H1 (cell line): ENCODE measurements at places on chromosomes 1 and 21. TPM values are rescaled to one million over a fixed set of nuclear protein-coding genes. Genes with fewer than 3 reads are reported as not detected.

The RAB13 gene
- 157 TPM in 2 replicates for total RNA-seq

The C1QTNF12 gene
- total RNA-seq, result 3.7 and 4.9 TPM in 2 replicates

The PLPP3 gene
- 30.6 and 33.2 TPM in 2 replicates for total RNA-seq

The C4BPA gene
- total RNA-seq, result not detected in 2 replicates

The MAGOH gene
- total RNA-seq, result 74.3 and 74.5 TPM in 2 replicates

The LAX1 gene
- 0.11 and 0.23 TPM in 2 replicates for total RNA-seq

The PLPPR5 gene
- 4.8 and 5.6 TPM in 2 replicates for total RNA-seq

The COA7 gene
- 61.8 and 62.6 TPM in 2 replicates for total RNA-seq

The FCAMR gene
- not detected in 2 replicates for total RNA-seq

The GJB5 gene
- total RNA-seq, result 0.71 and 0.86 TPM in 2 replicates

The TBX15 gene
- total RNA-seq, result 0.24 and 0.42 TPM in 2 replicates

The NPL gene
- 2.3 and 4.4 TPM in 2 replicates for total RNA-seq

The ATP1A4 gene
- 0.57 and 0.61 TPM in 2 replicates for total RNA-seq

The LIPI gene
- total RNA-seq, result not detected in 2 replicates

The PLA2G5 gene
- not detected in 2 replicates for total RNA-seq

The RRP1B gene
- 96.7 and 97.3 TPM in 2 replicates for total RNA-seq

The IFNLR1 gene
- 9.2 and 10.1 TPM in 2 replicates for total RNA-seq

The NEXN gene
- 2.6 and 2.9 TPM in 2 replicates for total RNA-seq

The LEFTY1 gene
- 8.4 and 11.7 TPM in 2 replicates for total RNA-seq

The LRIF1 gene
- 17.3 and 19.3 TPM in 2 replicates for total RNA-seq

The SNAPIN gene
- 22.3 and 25.7 TPM in 2 replicates for total RNA-seq

The ESPN gene
- 14.8 and 16.3 TPM in 2 replicates for total RNA-seq

The CFHR3 gene
- total RNA-seq, result 0.52 and 1.0 TPM in 2 replicates

The OR10J1 gene
- total RNA-seq, result not detected in 2 replicates

The HAPLN2 gene
- total RNA-seq, result 0.19 TPM in 1 of 2 replicates, not detected in the other

The VHLL gene
- total RNA-seq, result not detected in 2 replicates

The IL19 gene
- not detected in 2 replicates for total RNA-seq

The GPR3 gene
- total RNA-seq, result 9.4 and 9.9 TPM in 2 replicates

The LCE6A gene
- total RNA-seq, result not detected in 2 replicates

The CD2 gene
- total RNA-seq, result not detected in 2 replicates

The RIMKLA gene
- 5.8 TPM in 2 replicates for total RNA-seq

The C1orf226 gene
- 18.8 and 19.5 TPM in 2 replicates for total RNA-seq

The CD164L2 gene
- 3.3 and 3.8 TPM in 2 replicates for total RNA-seq

The WNT2B gene
- total RNA-seq, result 0.90 and 2.0 TPM in 2 replicates

The XCL1 gene
- 0.63 and 0.71 TPM in 2 replicates for total RNA-seq

The SUSD4 gene
- 3.2 and 3.9 TPM in 2 replicates for total RNA-seq

The AMPD2 gene
- total RNA-seq, result 67.7 and 69.4 TPM in 2 replicates

The GLUL gene
- 453 and 457 TPM in 2 replicates for total RNA-seq
